CD4-positive, alpha-beta T cell treated with Interleukin-4 for 1 hour (primary cell): ENCODE measurements at places on chromosomes 2 and 18.

- no peak for DNase-seq
Observed at GRCh38 chr2:75602724-75603342, 42.1 kb upstream of the EVA1A start.

DNA sequence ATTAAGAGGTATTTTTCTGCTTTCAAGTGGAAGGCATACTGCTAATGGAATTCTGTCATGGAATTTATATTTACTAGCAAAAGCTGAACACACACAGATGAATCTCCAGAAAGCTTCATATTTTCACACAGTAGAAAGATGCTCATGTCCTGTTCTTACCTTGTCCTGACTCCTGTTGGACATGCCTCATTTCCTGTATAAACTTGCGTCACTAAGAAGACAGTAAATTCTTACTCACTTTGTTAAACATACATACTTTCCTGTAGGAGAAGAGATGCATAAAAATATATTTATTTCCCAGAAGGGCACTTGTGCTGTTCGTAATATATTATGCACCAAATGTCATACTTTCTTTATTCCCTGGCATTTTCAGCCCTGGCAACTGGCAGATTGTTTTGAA lies 238.3 kb upstream of the RASGRP3 start:
- DNase-seq, result no peak

- DNase-seq, result no peak
Observed at GRCh38 chr18:41449612-41450011, 505.4 kb upstream of the PIK3C3 start.

- peak; percentile 31 for DNase-seq
Observed at GRCh38 chr2:72137498-72138010, 10.1 kb downstream of the CYP26B1 start.

- no peak for DNase-seq
Observed at GRCh38 chr2:230644356-230644935, 68.2 kb upstream of the CAB39 start.

- DNase-seq, result no peak
Observed at GRCh38 chr18:49625021-49625691, 63.3 kb downstream of the LIPG start.

GRCh38 chr2:3517948-3518495 lies 1.3 kb downstream of the ADI1 start:
- DNase-seq, result no peak

- no peak for DNase-seq
Observed at GRCh38 chr2:201938156-201938775, 95.4 kb upstream of the FZD7 start.
